ENCODE measurements at places on chromosomes 5 and 9.

DNA sequence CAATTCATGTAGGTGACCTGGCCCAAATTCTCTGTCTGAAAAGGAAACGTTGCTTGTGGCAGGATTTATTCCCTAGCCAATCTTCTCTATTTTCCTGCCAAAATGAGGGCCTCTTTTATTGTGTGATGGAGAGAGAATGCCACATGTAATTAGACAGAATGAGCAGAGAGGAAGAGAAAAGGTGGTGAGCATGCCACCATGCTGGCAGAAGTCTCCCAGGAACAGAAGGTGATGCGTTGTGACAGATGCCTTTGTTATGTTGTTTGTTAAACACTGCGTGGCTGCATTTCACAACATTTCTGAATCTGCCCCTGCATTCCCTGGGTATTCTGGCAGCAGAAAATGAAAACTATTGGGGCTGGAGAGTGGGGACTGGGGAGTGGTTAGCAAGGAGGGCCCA, 577.6 kb downstream of the TLR4 start:
- DNase-seq: no peak

DNA sequence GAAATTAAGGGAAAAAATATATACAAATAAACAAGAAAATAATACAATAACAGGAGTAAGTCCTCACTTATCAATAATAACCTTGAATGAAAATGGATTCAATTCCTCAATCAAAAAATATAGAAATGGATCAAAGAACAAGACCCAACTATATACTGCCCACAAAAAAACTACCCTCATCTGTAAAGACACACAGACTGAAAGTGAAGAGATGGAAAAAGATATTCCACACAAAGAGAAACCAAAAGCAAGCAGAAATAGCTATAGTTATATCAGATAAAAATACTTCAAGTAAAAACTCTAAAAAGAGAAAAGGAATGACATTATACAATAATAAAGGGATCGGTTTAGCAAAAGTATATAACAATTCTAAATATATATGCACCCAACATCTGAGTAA, 66.5 kb downstream of the KIAA0825 start:
- no peak for DNase-seq

GRCh38 chr5:169253071-169253470, 47.9 kb downstream of the SLIT3 start:
- no peak for DNase-seq

GRCh38 chr5:3320317-3320875, 275.2 kb upstream of the IRX1 start:
- DNase-seq: no peak

GRCh38 chr5:68565427-68565826, 349.9 kb downstream of the PIK3R1 start:
- DNase-seq: no peak

DNA sequence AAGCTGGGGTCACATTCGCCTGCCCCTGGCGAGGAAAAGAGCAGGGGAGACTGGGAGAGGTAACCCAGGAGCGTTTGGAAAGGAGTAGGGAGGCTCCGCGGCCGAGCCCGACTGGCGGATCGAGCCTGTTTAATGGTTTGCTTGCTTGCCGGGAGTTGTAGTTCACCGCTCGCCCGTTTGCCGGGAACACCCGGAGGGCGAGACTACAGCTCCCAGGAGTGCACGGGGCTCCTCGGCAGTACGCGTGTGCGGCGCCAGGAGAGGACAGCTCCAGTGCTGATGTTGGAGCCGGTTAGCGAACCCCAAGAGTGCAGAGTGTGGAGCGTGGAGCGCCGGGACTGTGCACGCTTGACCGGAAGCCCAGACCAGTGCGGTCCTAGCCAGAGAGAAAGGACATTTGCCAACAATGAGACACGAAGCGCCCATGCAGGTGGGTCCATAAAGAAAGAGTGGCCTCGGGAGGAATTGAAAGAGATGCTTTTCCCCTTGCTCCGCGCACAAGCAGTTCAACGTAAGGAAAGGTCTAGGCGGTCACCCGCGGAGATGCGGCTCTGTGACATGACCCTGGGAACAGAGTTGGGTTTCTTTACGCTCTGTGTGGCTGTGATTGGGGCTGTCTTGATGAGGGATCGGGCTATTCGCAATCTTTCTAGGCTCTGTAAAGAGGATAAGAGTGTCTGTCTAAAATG, at the start of gene RAB3C:
Gene RAB3C, plus strand, starts transcription at position 273 of the 689 bp plus-strand sequence. Its CDS starts 134 bp downstream, at position 407.
- peak; percentile 17 for DNase-seq

DNA sequence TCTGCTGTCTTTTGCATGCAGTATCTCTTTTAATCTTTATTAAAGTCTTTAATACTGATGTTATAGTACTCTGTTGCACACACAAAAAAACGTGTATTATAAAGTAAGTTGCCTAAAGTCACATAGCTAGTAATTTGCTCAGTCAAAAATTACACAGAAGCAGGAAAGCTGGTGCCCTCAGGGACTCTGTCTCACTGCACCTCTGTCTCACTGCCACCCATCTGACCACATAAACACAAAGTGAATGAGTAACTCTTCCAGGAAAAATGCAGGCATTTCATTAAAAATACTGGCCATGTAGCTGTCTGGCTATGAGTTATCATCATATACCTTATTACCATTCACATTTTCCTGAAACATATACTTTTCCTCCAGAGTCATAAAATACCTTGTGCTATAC, 591.7 kb downstream of the CSNK1G3 start:
- no peak for DNase-seq

Data from activated CD4-positive, alpha-beta T cell treated with anti-CD3 and anti-CD28 coated beads for 24 hours (primary cell).